ENCODE measurements at places on chromosomes 3 and 15.

DNA sequence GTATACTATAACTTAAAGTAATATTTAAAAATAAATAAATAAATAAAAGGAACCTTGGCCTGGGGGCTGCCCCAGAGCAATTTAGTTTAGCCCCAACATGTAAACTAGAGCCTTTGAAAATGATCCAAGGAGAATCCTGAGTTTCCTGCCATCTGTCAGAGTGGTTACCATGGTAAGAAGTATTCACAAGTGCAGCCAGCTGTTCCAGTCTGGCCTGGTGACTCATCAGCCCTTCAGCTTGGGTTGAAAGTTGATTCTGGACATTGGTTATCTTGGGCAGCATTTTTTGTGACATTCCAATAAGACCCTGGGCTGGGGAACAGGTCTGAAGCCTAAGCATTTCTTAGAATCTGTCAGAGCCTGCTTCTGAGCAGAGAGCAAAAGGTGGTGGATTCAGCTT is 72.7 kb upstream of the LRTM1 start:
- DNase-seq = no peak

DNA sequence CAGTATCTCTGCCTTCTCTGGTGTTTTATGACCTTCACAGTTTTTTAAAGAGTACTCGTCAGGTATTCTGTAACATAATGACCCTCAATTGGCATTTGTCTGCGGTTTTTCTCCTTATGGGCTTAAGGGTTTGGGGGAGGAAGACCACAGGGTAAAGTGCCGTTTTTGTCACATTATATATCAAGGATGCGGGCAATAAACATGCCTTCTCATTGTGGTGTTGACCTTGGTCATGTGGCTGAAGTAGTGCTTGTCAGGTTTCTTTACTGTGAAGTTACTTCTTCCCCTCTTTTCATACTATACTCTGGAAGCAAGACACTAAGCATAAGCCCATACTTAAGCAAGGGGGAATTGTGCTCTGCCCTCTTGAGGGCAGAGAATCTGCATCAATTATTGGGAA is 16.6 kb downstream of the CAPN3 start:
- DNase-seq = no peak

DNA sequence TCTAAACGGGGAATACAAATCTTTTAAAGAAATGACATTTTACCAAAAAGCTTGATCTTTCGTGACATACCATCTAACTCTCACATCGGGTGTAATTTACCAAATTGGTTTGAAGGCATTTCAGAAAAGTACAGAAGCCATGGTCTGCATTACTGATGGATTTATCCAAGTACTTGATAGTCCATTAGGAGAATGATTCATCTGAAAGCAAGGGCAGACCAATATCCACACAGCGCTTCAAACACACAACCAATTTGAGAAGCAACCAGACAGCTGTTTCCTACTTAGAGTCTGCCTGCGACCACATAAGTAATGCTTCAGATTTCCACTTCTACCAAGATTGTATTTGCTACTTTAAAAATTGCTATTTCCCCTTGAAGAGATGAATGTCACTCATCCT is 697.6 kb upstream of the ALCAM start:
- DNase-seq = no peak

GRCh38 chr3:17187589-17188184 is 302.9 kb downstream of the PLCL2 start:
- no peak for DNase-seq

GRCh38 chr15:61051569-61052031 is 177.5 kb downstream of the RORA start:
- DNase-seq = no peak

DNA sequence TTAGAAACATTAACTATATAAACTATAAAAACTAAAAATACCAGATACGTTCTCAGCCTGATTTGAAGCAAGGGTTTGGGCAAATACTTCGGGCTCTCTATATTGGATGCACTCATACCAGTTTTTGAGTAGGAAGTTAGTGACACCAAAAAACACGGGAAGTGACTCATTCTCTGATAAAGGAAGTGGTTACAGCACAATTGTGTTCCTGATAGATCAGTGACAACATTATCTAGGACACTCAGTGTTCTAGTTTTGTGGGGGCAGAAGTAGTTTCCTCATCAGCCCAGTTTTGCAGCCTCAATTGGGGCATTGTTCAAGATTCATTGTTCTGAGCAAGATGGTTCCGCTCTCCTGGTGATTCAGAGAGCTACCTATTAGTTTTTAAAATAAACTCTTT is 469.6 kb upstream of the DPPA4 start:
- DNase-seq = no peak
